Sciatic nerve (tissue), 2 donors: ENCODE measurements at places on chromosomes 6 and 20. TPM values are rescaled to one million over a fixed set of nuclear protein-coding genes. Genes with fewer than 3 reads are reported as not detected.

DNA sequence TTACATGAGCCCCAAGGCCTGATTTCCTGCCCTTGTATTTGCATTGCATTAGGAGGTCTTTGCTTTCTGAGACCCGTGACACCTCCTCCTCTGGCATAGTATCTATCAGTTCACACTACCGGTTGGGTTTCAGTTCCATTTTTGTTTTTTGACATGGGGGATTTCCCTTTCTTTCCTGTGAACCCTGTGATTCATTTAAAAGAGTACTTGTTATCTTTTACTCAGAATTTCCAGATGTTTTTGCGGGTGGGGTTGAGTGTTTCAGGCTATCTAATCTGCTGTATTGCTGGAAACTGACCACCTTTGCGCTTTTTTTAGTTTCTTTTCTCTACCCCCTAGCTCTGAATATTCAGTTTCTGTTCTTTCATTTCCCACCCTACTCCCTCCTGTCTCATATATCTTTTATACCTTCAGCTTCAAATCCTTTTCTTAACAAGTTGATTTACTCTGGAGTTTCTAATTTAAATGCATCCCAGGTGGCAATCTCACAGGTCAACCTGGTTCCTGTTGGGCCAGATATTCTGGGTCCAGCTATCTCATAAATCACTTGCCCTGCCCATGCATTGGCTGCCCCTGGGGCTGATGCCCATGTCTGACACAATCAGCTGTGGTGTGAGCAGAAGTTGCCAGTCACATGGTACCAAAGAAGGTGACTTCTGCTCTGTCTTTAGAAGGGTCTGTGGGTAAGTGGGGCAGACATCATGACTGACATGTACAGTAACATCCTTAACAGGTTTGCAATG lies 14.3 kb upstream of the NCOA3 start:
- DNase-seq = peak; percentile 36

DNA sequence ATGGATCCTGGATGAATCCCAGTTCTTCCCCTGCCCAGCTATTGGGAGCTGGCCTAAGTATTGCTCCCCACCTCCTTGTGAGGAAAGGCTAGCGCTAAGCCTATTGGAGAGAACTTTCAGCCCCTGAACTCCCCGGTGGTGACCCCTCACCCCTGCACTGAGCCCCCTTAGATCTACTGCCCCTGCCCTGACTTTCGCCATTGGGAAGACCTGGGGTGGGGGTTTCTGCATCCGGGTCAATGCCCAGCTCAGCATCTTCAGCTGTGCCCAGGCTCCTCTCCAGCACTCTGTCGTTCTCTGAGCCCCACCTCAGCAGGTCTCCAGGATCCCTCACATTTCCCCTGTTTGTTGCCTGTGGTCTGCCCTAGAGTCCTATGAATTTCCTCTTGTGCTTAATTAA lies 9.0 kb downstream of the TREML4 start:
- no peak for DNase-seq

DNA sequence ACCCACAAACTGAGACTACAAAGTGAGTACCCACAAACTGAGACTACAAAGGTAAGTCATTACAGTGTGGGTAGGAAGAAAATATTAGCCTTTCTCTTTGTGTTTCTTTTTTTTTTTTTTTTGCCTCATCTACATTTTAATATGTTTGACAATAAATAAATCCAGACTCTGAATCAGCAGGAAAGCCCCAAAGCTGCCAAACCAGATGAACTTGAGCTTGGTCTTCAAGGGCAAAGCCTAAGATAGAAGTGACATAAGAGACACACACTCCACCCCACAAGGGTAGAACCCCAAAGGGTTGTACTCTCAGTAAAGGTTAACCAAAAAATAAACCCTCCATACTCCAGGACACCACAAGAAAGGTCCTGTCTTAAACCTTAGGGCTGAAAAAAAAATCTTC lies 326.8 kb upstream of the ARID1B start:
- DNase-seq = no peak

GRCh38 chr6:119166024-119166784 lies 87.7 kb upstream of the FAM184A start:
- DNase-seq = no peak

The WFDC5 gene
- not detected for total RNA-seq

The RAB44 gene
- total RNA-seq = 0.27 TPM

The LRRC73 gene
- 1.2 TPM for total RNA-seq

- DNase-seq = no peak
These were observed at the start of gene AFDN for GRCh38 chr6:167826896-167827582. Gene AFDN (plus strand): TSS chr6:167826911. CDS start chr6:167827133, 222 bp downstream.

GRCh38 chr6:35080821-35081425 lies 60.2 kb downstream of the TCP11 start:
- DNase-seq = peak; percentile 56

DNA sequence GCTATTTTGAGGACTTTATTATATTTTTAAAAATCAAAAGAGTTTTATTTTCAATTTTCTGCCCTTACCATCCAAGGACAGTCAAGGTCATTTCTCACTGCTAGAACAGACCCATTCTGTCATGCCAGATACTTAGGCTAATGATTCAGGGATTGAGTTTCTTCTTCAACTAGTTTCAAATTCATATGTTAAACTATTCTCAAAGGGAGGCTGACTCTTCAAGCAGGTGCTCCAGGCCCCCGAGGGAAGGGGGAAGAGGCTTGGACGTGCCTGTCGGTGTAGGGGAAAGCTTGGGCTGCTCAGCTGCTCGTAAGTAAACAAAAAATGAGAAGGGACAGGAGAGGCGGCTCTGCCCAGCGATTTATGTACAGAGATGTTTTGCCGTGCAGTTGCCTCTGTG lies 69.4 kb upstream of the MYLIP start:
- no peak for DNase-seq

DNA sequence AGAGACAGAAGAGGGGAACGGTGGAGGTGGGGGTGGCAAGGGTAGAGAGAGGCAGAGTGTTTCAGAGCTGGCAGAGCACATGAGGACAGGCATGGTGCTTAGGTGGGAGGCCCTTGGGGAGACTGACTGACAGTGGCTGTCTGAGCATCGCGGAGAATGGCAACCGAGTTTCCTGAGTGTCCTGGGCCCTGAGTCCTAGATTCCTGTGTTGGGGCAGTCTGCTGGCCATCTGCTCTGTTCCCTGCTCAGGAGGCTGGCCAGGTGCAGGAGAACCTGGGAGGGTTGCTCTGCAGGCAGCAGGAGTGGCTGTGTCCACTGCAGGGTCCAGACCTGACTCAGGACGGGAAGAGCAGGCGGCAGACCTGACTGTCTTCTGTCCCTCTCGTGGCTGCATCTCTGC lies 248.9 kb downstream of the LRFN2 start:
- no peak for DNase-seq

The MLN gene
- not detected for total RNA-seq

- no peak for DNase-seq
These were observed 1155.8 kb downstream of the GRIK2 start for GRCh38 chr6:102549221-102549874.

The CUL7 gene
- 20.9 TPM for total RNA-seq

GRCh38 chr6:4225161-4225872 lies 89.9 kb upstream of the ECI2 start:
- DNase-seq = no peak

DNA sequence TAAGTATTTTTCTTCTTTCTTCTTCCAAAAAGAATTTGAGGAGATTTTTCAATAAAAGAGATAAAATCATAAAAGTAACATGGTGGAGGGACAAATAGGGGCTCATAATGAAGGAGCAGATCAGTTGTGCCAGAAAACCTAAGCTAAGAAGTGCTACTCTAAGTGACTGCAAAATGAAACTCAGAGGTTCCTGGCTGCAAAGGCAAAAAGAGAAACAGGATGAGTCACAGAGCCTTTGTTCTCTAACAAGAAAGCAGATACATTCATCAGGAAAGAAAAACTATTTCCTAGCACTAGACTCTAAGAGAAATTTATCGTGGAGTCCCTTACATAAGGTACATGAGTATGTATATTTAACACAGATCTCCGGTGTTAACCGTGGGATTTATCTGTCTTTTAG lies 49.8 kb downstream of the TSHZ2 start:
- no peak for DNase-seq

- DNase-seq = no peak
These were observed 537.4 kb downstream of the PTPRT start for GRCh38 chr20:42652266-42652665.

DNA sequence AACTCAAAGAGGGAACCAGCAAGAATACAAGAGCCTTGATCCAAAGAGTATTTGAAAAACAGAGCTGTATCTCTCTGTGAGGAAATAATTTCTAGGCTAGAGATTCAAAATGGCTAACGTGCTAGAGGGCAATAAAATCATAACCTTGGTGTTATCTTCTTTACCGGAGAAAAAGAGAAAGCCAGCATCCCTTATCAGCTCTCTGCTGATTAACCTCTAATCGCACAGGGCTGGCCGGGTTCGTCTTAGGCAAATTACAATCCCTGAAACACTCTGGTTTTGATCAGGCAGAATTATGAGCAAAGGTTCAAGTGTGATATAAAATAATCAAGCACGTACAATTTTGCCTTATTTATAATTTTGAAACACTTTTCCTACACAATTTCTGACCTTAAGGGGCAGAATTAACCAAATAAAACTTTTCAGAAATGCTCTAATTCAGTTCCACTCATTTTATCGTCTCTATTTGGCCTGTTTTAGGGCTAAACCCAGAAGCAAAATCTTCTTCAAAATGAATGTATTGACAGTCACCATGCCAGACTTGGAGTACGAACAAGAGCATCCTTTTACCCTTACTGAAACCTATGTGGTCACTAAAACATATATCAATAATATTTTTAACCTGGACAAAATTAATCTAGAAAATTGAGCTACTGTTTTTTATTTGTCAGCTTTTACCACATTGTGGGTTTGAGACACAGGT lies 13.7 kb downstream of the PSMB9 start:
- no peak for DNase-seq

- no peak for DNase-seq
These were observed 3.3 kb downstream of the TCF21 start for GRCh38 chr6:133891927-133892812.

DNA sequence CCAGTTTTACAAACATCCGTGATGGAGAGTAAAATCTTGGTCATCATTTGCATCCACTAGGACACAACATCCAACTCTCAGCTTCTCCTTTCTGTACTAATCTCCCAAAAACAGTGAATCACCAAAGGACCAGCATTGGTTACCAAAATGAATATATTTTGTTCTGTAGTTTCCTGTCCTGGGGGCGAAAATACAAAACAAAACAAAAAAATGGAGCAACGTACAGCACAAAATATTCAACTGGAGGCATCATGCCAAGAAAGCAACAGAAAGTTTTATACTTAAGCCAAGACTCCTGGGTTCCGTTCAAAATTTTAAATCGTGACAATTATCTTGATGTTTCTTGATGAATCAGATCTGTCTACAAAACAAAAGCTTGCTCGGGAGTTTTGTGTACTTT lies 126.6 kb upstream of the CCDC28A start:
- no peak for DNase-seq

The OR2H2 gene
- total RNA-seq = not detected

GRCh38 chr20:24507182-24507853 lies 37.9 kb downstream of the SYNDIG1 start:
- no peak for DNase-seq

The CFB gene
- total RNA-seq = 72.6 TPM

DNA sequence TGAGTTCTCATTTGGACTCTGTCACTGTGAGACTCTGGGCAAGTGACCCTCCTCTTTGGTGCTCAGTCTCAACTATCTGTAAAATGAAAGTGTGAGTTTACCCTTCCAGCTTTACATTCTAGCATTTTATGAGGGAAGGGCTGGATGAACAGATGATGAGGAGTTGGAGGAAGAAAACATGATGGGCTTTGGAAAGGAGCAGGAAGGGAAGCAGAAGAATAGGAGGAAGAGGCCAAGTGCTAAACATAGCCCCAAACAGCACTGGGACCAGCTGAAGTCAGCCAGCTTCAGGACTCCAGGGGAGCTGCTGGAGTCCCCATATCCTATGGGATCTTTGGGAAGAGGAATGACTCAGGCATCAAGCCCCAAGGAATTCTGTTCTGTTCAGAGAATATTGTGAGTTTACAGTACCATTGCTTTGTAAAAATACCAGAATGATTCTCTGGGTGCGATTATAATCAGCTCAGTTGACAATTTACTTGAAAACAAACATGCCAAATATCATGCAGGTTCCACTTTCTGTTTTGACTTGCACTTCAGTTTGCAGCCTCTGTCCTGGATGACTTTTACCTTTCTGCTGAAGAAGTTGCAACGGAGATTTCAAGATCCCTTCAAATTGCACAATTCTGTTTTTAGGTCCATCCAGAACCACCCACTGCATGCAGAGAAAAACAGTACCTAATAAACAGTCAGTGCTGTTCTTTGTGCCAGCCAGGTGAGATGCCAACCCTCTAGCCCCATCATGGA lies 3.2 kb downstream of the CD40 start:
- DNase-seq = peak; percentile 28

DNA sequence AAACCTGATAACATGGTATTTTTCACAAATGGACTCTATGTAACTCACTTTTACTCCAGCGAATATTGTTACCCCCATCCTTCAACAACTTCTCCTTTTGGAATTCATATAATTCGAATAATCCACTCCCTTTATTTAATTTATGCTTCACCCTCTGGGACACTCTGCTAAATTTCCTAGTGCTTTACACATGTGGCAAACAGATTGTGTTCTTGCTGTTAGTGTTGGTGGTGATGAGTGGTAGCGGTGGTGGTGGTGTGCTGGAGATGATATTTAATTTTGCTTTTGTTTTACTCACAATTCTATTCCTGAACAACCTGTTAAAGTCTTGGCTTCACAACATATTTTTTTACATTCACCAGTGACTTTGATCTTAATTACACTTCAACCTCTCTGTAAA lies 32.8 kb downstream of the HTR1B start:
- DNase-seq = no peak

- DNase-seq = no peak
These were observed 236.7 kb downstream of the HAO1 start for GRCh38 chr20:7703551-7703961.

DNA sequence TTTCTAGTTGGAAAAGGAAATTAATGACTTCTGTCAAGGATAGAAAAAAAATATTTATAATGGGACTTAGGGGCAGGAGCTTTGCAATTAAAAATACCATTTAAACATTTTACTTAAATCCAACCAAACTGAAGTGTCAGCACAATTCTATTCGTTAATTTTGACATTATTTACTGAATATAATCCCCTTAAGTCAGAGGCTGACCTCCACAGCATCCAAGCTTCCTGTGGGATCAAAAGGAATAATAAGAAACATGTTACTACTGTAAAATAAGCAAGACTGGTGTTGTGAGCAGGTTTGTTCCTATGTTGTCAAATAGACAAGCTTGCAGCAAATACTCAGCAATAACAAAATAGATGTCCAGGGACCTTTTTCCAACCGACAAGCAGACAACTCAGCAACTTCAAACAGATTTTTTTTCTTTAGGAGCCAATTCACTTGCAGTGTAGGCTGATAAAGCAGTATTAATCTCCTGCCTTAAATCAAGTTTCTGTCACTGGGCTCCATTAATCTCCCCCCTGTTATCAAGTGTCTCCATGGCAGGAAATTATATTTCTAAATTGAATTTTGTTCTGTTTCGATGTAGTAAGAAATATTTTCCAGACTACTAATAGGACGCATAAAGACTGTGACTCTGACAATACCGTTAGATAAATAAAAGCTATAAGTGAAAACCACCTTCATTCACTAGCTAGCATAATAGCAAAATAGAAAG lies 157.4 kb downstream of the HACE1 start:
- DNase-seq = no peak

- no peak for DNase-seq
These were observed 226.6 kb downstream of the MYLK4 start for GRCh38 chr6:2524090-2524489.
